Right lung (tissue), 10 donors: ENCODE measurements at places on chromosomes 16 and 17. TPM values are rescaled to one million over a fixed set of nuclear protein-coding genes. Genes with fewer than 3 reads are reported as not detected.

The HS3ST3A1 gene
- polyA plus RNA-seq = 5.3 TPM

The CPHXL2 gene
- polyA plus RNA-seq = 0.30 TPM

The PHOSPHO1 gene
- 3.7 TPM for polyA plus RNA-seq

The TEX19 gene
- polyA plus RNA-seq = not detected

The RHBDF2 gene
- polyA plus RNA-seq = 9.0 TPM

The MEOX1 gene
- polyA plus RNA-seq = 0.42 TPM

The ANKRD40CL gene
- 0.53 TPM for polyA plus RNA-seq

The HOXB7 gene
- 6.8 TPM for polyA plus RNA-seq

The RAI1 gene
- 37.5 TPM for polyA plus RNA-seq

The DPEP2 gene
- polyA plus RNA-seq = 2.2 TPM

The ARRB2 gene
- polyA plus RNA-seq = 46.1 TPM

The SCNN1B gene
- polyA plus RNA-seq = 4.9 TPM

The CACNG1 gene
- polyA plus RNA-seq = 11.2 TPM

The FNDC8 gene
- 0.22 TPM for polyA plus RNA-seq

The RAMP2 gene
- 155 TPM for polyA plus RNA-seq

The DPEP3 gene
- 0.05 TPM for polyA plus RNA-seq

The EVI2A gene
- 1.8 TPM for polyA plus RNA-seq

The TNFRSF13B gene
- not detected for polyA plus RNA-seq
